ENCODE measurements at places on chromosomes 5 and 9. TPM values are rescaled to one million over a fixed set of nuclear protein-coding genes. Genes with fewer than 3 reads are reported as not detected.

The ENTREP1 gene
- 4.6 TPM for total RNA-seq

DNA sequence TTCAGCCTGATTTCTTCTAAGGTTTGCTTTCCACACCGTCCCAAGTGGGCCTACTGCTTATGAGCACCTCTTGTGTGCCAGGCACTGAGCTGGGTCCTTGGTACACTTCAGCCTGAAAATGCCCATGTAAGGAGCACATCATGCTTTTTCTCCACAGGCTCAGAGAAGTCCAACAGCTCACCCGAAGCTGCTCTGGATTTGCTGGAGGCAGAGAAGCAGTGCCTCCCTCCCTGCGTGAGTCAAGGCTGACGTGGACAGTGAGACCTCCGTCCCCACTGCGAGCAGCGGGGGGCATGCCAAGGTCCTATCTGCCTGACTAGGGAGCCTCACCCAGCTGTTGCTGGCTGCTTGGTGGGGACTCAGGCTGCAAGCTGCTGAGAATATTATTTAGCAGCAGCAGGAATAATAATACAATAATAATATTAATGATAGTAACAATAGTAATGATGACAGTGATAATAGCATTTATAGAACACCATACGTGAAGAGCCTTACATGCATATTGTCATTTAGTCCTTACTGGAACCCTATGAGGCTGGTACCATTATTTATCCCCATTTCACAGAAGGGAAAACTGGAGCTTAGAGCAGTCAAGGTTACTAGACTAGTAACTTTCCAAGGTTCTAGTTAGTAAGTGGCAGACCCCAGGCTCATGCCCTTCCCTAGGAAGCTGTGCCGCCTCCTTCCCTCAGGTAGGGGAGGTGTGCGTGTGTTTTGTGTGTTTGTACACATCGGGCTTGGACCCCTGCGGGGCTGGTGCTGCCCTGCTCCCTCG, 194.8 kb downstream of the HSPA4 start:
- DNase-seq: no peak

The CBY3 gene
- not detected for total RNA-seq

- no peak for DNase-seq
Measured at GRCh38 chr5:158013303-158013702, 154.4 kb upstream of the CLINT1 start.

DNA sequence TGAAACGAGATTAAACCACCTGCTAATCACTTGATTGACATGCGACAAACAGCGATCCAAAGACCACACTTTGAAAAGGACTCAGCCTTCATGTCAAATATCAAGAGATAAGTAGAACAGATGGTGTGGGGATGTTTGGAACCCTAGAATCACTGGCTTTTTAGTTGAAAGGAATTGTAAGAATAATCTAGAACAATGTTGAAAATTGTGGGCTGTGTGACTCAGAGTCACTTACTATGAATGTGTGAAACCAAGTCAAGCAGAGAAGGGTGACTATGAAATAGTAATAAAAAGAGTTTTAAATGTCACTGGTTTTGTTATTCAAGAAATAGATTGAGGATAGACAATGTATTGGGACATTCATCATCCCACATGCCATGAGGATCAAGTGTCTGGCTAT, 14.1 kb upstream of the C1QTNF3 start:
- no peak for DNase-seq

- DNase-seq: no peak
Measured at GRCh38 chr9:35669331-35670145, 4.2 kb upstream of the CA9 start.

DNA sequence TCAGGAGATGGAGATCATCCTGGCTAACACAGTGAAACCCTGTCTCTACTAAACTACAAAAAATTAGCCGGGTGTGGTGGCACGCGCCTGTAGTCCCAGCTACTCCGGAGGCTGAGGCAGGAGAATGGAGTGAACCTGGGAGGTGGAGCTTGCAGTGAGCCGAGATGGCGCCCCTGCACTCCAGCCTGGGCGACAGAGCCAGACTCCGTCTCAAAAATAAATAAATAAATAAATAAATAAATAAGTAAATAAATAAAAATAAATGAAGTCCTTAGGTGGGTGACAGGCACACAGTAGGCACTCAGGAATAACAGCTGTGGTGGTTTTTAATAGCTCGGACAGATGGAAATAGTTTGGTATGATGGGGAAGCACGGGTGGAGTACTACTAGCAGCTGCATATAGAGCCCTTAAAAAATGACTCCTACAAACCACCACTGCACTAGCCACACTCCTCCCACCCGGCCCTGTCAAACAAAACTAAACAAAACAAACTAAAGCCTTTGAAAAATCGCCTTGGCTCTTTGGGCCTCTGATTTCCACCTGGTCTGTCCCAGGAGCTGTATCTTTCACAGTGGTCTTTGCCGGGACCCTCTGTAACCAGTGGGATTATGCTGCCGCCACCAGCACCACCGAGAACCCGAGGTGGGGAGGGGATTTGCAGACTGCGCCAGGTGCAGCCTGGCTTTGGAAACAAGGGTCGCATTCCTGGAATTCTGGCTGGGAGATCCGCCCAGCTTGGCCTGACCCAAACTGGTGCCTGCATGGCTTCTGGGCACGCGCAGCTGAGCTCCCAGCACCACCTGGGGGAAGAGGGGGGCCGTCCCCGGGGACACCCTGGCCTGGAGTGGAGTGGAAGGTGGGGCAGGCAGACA, 5.1 kb upstream of the WDR5 start:
- no peak for DNase-seq

GRCh38 chr9:89923961-89924504, 319.2 kb downstream of the GADD45G start:
- no peak for DNase-seq

GRCh38 chr9:134929193-134930158, 11.8 kb upstream of the FCN1 start:
- DNase-seq: no peak

- no peak for DNase-seq
Measured at GRCh38 chr5:96432216-96433065, 607 bp downstream of the PCSK1 start.

DNA sequence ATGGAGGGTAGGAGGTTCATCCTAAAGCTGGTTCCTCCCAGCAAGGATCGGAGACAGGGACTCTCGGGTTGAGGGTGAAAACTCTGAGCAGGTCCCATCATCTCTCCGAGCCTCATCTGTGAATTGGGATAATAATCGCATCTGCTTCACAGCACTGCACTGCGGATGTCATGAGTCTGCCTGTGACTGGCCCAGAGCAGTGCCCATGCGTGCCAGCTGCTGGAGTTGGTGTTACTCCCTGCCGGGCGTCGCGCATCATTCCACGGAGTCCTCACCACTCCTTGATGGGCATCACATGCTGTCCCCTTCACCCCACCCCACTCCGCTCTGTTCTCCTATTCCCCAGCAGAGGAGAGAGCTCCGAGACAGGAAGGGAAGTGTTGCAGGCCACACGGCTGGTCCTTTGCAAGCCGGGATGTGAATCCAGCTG, 35.1 kb upstream of the ORM1 start:
- no peak for DNase-seq

DNA sequence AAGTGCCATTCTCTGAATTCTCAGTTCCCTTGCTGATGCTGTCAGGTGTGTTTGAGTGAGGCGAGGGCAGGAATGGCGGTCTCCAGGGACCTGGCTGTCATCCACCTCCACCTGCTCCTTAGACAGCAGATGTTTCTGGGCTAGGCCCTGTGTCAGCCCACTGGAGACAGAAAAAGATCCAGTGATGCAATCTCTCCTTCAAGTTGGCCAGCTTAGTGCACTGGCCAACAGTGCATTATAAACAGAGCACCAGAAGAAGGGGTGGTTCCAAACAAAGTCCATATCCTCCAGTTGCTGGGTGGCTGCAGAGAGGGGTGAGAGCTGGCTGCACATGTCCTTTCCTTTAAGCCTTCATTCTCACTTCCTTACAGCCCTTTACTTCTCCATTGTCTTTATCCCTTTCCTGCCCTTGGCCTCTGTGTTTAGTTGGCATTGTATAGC, 26.5 kb downstream of the NANS start:
- DNase-seq: no peak

GRCh38 chr5:164869325-164869724, 1363.9 kb downstream of the MAT2B start:
- DNase-seq: no peak

The IRX1 gene
- not detected for total RNA-seq

- DNase-seq: no peak
Measured at GRCh38 chr5:149765932-149766331, 35.8 kb downstream of the PPARGC1B start.

DNA sequence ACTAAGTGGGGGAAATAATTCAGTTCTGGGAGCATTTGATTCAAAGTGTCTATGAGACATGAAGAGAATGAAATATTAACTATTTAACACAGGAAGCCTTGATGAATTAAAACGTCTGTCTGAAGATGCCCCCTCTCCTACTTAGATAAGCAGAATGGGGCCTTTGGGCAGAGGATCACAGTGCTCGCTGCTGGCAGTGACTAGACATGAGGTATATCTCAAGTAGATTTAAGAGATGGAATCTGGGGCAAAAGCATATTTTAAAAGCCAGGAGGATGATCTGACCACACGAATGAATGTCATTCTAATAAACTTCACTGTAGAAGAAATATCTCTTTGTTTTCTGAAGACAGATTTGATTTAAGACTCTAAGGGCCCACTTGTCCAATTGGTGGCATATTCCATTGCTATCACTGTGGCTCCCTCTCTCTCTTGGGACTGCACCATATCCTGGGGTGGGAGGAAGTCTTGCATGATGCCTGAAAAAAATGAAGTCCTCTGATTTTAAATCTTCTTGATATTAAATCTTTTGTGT, 254.0 kb downstream of the MAN2A1 start:
- DNase-seq: no peak

- no peak for DNase-seq
Measured at GRCh38 chr5:31887556-31887955, 248.6 kb downstream of the PDZD2 start.
